Posterior vena cava (tissue), 2 donors: ENCODE measurements at places on chromosomes 5 and 9.

GRCh38 chr5:38009749-38010358, 170.0 kb upstream of the GDNF start:
- DNase-seq = no peak

- DNase-seq = no peak
Measured at GRCh38 chr5:150765011-150765798, 6.4 kb upstream of the DCTN4 start.

GRCh38 chr5:152437866-152438265, 32.8 kb upstream of the NMUR2 start:
- DNase-seq = no peak

GRCh38 chr9:13089666-13090065, 189.8 kb downstream of the MPDZ start:
- no peak for DNase-seq

GRCh38 chr9:27864644-27865438, 291.6 kb upstream of the C9orf72 start:
- DNase-seq = no peak

- no peak for DNase-seq
Measured at GRCh38 chr9:38768351-38768761, 48.4 kb upstream of the FAM240B start.

- no peak for DNase-seq
Measured at GRCh38 chr9:26597542-26598149, 295.0 kb downstream of the CAAP1 start.

DNA sequence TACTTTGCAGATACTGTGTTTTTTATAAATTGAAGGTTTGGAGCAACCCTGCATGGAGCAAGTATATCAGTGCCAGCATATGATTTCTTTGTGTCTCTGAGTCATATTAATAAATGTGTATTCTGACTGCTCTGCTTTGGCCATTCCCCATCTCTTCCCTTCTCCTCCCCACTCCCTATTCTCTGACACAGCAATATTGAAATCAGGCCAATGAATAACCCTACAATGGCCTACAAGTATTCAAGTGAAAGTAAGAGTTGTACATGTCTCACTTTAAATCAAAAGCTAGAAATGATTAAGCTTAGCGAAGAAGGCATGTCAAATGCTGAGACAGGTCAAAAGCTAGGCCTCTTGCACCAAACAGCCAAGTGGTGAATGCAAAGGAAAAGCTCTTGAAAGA, 82.2 kb upstream of the TLX3 start:
- DNase-seq = no peak

DNA sequence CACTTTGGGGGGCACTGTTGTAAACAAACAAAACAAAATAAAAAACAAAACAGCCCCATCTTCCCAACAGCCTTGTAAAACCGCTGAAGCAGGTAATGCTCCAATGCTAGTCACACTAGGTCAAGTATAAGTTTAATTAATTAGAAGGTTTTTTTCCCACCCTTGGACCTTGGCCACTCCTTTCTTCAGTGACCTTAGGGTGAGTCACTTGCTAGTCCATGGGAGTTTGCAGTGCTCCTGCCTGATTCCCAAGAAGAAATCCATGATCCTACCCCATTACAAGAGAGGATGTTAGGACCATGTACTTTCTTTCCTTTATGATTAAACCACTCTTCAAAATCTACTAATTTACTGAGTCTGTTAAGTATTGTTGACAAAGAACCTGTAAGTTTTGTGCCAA, 192.2 kb upstream of the CDKN2B start:
- DNase-seq = no peak

DNA sequence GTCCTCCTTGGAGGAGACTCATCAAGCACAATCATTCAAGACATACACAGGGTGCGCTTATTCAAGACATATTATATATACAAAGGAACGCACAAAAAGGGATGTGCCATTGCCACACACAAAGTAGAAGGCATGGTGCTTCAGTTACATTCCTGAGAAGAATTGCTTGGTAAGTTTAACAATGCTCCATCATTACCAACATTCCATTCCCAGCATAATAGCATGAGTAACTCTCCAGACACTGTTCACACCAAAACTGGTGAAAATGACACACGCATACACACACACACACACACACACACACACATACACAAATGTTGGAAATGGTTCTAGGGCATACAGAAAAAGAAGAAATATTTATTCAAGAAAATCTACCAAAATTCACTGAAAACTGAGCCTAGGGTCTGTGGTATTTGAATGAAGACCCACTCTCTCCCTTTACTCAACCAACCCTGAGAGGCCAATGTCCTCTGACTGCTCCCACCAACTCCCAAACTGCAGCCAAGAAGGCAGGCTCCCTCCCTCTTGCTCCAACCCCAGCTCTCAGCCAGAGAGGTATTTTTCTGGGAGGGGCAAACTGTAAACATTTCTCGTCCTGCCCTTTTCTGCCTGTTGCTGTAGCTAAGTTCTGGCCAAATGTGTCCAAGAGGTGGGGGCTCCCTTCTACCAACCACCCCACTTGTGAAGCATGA, 19.9 kb downstream of the UGT3A1 start:
- no peak for DNase-seq

- DNase-seq = no peak
Measured at GRCh38 chr5:175235251-175235960, 208.6 kb downstream of the DRD1 start.

- no peak for DNase-seq
Measured at GRCh38 chr9:74821636-74822035, 66.1 kb downstream of the TRPM6 start.

GRCh38 chr5:96547486-96547885, 114.4 kb upstream of the PCSK1 start:
- no peak for DNase-seq

GRCh38 chr5:119270960-119271757, 84.7 kb upstream of the TNFAIP8 start:
- DNase-seq = no peak

GRCh38 chr9:70802206-70802605, 319.2 kb downstream of the TRPM3 start:
- no peak for DNase-seq

DNA sequence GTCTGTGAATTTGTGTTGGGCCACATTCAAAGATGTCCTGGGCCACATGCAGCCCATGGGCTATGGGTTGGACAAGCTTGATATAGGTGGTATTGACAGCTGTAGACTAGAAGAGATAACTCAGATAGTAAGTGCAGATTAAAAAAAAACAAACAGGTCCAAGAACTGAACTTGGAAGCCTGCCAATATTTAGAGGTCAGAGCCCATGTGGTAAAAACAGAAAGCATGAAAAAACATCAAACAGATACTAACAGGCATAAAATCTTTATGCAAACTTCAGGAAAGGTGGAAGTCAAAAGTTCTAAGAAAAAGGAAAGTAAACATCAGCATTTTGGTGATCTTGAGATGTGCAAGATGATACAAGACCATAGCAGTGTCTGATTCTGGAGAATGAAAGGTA, 155.1 kb upstream of the NR4A3 start:
- no peak for DNase-seq

DNA sequence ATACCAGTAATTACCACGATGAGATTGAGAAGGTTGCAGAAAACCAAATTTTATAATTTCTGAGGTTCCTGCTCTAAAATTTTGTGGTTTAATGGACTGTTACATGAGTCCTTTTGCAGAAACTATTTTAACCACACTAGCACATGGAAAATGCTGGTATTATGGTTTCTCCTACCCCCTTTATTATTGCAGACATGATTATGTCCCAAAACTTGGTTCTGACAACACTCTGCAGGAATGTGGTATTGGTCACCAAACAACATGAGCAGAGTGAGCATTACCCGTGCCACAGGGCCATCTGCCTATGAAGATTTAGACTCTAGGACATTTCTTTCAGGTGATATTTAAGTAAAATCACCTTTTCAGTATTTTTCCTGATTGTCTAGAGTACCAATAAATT, 2.8 kb upstream of the ECM2 start:
- DNase-seq = no peak

DNA sequence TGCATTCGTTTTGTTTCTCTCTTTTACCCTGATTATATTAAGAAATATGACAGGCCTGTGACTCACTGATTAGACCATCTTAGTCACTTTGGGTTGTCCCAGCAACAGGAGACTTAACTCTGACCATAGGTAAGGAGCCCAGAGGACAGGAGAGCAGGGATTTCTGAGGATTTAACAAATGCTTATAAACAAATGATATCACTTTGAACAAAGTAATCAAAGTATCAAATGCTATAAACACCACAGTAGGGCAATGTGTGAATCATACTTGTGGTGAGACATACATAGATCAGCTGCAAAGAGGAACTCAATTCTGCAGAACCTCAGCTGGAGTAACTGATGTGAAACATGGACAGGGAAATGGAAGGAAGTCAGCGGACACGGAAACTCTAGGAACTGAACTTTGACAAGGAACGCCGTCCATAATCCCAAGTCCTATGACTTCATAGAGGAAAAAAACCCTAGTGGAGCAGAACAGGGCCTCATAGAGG, 190.6 kb upstream of the MSX2 start:
- no peak for DNase-seq

DNA sequence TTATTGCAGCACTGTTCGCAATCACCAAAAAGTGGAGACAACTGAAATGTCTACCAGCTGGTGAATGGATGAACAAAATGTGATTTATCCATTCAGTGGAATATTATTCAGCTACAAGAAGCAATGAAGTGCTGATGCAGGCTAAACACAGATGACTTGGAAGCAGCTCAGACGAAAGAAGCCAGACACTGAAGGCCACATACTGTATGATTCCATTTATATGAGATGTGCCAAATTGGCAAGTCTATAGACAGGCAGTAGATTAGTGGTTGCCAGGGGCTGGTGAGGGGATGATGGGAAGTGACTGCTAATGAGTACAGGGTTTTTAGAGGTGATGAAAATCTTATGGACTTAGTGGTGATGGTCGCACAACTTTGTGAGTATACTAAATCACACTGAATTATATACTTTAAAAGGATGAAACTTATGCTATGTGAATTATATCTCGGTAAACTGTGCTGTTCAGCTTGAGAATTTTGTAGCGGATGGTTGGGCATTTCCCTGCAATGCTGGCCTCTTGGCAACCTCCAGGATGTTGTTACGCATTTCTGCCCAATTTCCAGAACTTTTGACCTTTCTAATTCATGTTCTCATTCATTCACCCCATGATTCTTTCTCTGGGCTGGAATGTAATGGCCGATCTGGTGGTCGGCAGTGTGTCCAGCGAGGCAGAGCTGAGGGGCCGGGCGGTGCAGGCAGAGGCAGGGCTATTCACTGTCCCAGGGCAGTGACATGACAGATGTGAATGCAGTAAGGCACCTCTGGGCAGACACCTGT, 22.0 kb upstream of the WNK2 start:
- DNase-seq = no peak

DNA sequence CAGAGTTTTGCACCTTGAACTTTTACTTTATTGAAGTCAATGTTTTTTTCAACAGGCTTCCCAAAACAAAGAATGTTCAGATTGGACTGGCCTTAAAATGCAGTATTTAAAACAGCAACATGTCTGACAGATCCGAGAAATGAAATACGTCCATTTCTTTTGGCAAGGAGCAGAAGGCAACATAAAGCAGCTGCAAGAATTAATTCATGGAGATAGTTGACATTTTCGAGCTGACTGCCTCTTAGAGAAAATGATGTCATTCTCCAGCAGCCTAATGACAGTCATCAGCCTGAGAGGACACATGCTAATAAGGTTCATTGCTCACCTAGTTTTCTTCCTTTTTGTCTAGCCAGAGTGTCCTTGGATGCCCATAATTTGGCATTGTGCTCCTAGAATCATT, 232.2 kb upstream of the SEMA6A start:
- DNase-seq = no peak

- DNase-seq = no peak
Measured at GRCh38 chr5:151896031-151896691, 28.5 kb downstream of the GLRA1 start.

- DNase-seq = no peak
Measured at GRCh38 chr5:126438267-126438666, 15.1 kb downstream of the GRAMD2B start.

- no peak for DNase-seq
Measured at GRCh38 chr9:37562826-37563225, 13.4 kb downstream of the FBXO10 start.

DNA sequence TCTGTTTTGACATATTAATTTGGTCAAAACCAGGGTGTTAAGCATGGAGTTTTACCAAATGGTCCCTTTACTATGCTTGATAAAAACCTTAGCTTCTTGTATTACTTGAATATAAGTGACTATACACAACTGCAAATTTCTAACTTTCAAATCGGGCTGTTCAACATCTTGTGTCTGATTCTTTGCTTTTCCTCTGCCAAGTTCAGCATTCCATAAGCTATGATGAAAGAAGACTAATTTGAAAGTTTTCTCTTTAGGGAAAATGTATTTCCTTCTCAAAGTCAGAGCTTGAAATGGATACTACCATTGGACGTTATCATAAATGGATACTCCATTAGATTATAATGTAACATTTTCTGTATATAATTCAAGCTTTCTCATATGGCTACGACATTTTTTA, 792.9 kb downstream of the EFNA5 start:
- no peak for DNase-seq

DNA sequence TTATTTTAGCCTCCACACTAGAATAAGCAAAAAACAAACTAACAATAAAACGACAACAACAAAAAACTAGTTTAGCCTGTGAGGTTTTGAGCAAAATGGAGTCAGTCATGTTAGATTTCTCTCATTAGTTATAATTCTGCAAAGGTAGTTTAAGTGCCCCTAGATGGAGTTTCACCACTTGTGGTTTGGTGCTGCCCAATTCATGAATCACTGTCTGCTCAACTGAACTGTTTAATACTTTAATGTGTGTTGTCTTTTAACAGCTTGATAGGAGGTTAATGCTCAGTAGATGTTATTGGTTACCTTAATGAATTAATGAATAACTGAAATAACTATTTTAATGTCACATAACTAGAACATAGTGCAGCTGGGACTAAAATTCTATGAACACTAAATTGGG, 3.5 kb upstream of the PLAA start:
- DNase-seq = no peak

- DNase-seq = no peak
Measured at GRCh38 chr5:132927355-132928061, 35.9 kb downstream of the AFF4 start.

DNA sequence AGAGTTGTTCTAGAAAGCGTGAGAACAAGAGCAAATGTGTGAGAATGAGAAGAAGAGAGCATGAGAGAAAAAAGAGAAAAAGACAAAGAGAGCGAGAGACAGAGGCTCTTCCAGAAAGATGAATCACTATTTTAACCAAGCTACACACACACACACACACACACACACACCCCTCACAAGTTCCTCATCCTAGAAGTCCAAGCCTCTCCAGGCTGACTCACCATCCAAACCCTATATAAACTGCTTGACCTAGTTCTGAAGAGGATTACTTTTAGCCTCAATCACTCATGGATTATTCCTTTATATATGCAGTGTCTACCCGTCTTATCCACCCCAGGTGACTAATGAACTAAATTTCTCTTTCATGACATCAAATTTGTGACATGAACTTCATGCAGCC, 37.6 kb downstream of the C9orf57 start:
- no peak for DNase-seq

DNA sequence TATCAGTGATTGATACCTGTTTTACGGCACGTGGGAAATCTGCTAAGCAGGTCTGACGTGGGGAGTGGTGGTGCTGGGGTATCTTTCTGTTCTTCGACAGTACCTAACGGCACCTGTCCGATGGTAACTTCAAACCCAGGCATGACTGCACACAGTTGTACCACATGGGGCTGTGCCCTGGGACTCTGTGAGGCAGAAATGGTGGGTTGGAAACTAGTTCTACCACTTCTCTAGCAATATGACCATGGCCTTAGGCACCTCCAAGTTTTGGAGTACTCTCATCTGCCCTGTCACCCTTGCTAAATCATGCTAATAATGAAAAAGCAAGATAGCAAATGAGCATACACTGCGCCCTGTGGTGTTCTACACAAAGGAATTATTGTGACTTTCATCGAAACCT, 30.9 kb downstream of the EPB41L4B start:
- DNase-seq = no peak

- no peak for DNase-seq
Measured at GRCh38 chr5:118022062-118022461, 966.3 kb downstream of the DTWD2 start.
